ENCODE measurements at places on chromosomes 5 and 9.
A peak's percentile ranks its signal among the peaks of the same experiment; 100 is the strongest.

GRCh38 chr5:171595401-171595800 lies 176.0 kb downstream of the FGF18 start:
- DNase-seq = no peak

DNA sequence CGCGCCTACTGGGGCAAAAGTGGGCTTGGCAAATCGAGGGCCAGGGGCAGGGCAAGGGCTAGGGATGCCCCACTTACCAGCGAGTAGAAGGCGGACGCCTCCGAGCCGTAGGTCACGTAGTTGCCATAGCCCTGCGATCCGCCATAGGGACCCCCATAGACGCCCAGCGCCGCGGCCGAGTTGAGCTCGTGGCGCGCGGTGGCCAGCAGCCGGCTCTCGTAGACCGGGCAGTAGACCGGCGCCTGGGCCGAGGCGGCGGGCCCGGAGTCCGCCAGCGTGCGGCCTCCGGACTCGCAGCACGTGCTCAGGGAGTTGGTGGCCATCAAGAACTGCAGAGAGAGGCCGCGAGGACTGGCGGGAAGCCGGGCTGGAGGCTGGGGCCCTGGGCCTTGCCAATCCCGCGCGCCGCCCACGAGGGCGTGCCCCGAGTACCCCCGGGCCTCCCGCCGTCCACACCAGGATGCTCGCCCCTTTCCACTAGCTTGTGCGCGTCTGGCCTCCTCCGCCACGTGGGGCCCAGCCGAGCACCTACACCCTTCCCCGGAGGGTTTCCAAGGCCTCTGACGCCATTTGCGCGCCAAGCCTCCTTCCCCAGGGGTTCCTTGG lies 891 bp downstream of the IRX4 start:
- no peak for DNase-seq

GRCh38 chr5:45383985-45384384 lies 312.2 kb downstream of the HCN1 start:
- no peak for DNase-seq

DNA sequence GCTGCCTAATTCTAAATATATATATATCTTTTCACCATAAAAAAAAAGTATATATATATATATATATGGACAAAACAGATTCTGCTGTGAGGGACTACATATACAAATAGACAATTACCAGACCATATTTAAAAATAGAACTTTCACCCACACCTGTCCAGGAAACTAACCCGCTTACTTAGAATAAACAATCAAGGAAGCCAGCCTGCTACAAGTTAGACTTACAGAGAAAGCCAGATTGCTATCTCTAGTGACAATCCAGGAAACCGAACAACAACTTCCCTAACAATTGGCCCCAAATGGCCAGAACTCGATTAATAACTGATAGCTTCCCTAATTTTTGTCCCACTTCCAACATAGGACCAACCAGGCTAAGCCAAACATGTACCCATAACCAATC lies 5.9 kb downstream of the GLDC start:
- DNase-seq = no peak

GRCh38 chr5:55172051-55172899 lies 702 bp downstream of the CDC20B start:
- DNase-seq = peak; percentile 37

GRCh38 chr9:77435688-77436087 lies 212.4 kb downstream of the GNA14 start:
- no peak for DNase-seq

DNA sequence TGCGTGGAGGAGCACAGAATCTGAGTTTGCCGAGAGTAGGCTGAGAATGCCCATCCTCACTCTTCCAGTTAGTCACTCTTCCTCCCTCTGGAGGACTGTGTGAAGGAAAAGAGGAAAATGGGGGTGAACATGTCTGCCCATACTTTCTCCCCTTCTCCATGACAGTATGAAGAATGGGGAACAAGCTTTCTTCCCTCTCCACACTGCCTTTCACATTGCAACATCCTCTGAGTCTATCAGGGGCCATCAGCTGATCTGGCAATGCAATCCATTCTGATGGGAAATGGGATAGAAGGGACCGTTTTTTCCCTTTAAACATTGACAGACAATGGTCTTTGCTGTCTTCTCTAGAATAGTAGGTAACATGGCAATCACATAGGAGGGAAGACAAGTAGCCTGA lies 56.8 kb downstream of the UGCG start:
- DNase-seq = no peak

- no peak for DNase-seq
Observed at GRCh38 chr9:89848060-89849040, 243.5 kb downstream of the GADD45G start.

GRCh38 chr5:125464847-125465432 lies 718.5 kb upstream of the ZNF608 start:
- DNase-seq = no peak

DNA sequence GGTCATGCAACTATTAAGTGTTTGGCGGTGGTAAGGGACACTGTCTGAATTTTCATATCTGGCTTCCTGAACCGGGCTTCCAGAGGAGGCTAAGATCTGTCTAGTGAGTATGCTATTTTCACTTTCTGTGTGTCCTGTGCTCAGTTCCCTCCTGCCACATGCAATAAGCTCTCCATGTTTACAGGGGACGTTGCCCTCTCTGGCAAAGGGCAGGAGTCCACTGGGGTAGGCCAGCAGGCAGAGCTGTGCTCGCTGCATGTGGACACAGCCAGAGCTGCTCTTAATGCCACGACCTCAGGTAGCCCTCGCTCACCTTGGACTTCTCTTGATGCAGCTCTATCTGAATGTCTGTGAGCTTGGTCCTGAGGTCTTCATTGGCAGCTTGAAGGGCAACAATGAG lies 111.2 kb downstream of the JAKMIP2 start:
- DNase-seq = no peak

Data from stimulated activated CD8-positive, alpha-beta memory T cell treated with anti-CD3 and anti-CD28 coated beads, Interleukin-15, amount 100 ng/mL, for 1 hour (primary cell).